ENCODE measurements at places on chromosomes 5 and 9. TPM values are rescaled to one million over a fixed set of nuclear protein-coding genes. Genes with fewer than 3 reads are reported as not detected.

DNA sequence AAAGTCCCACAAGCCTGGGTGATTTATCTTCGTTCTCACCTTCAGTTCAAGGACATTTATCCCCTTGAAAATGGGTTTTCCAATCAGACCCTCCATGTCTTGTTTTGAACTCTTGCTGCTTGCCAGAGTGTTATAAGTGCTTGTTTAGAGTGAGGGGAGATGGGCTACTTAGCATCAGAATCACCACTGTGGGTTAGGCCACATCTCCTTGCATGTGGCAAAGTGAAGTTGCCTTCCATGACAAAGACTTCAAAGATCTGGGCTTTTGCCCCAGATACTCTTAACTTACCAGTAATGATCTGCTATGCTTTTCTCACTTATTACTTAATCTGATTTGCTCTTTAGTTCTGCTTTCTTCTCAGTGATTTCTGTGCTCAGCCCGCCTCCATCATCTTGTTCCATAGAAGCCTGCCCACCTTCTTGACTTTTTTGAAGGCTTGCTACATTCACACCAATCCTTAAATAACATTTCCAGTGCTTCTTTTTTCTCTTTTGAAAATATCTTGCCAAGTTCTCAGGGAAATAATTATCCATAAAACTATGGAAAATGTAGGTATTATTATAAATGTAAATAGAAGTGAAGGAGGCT, 39.0 kb downstream of the GPR21 start:
- DNase-seq = no peak

ZNF79 gene
- 10.1 TPM for total RNA-seq

ELAVL2 gene
- 0.32 TPM for total RNA-seq

GRCh38 chr5:18744441-18744840, 1110.2 kb downstream of the TAF11L14 start:
- DNase-seq = no peak

GRCh38 chr5:55973296-55973695, 21.5 kb downstream of the IL6ST start:
- no peak for DNase-seq

DNA sequence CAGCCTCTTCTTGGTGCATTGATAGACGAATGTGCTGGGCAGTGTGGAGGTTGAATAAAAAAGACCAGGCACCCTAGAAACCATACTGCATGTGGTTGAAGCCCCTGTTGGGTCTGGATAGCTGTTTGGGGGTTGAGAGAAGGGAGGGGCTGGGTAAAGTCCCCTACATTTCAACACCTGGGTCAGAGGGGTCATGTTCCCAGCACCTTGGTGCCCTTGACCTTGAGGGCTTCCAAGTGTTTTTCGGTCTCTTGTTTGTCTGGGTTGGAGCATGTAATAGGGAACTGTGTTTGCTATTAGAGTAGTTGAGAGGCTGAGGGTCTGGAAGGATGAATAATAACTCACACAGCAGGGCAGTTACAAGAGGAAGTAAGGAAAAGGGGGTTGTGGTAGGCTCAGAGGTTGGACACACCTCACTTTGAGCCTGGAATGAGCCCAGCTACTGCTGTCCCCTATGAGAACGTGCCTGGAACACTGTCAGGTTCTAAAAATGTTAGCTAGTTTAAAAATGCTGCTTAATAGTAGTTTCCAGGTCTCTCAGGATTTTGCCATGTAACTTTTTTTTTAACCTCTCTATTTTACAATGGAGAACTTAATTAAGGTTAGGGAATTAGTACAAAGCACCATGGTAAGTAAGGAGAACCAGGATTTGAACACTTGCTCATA, 155.2 kb upstream of the SPRY4 start:
- DNase-seq = no peak

- DNase-seq = no peak
Measured at GRCh38 chr5:170262061-170263045, 29.6 kb downstream of the C5orf58 start.

- DNase-seq = no peak
Measured at GRCh38 chr5:179167871-179168451, 107.8 kb downstream of the ZNF354C start.

DNA sequence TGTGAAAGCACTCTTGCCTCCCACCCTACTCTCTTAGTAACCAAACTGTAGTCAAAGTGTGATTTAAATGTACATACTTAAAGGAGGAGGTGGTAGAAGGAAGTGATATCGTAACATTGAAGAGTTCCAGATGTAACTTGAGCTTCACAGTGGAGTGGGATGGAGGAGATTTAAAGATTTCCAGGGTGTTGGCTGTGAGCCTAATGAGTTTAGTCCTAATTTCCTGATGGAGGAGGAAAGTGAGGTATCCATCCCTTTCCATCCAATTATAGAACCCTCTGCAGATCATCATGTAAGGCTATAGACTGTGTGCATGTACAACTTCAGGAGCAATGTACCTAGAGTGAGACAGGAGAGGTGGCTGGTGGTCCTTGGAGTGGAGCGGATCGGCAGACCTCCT, 1163.9 kb upstream of the SEMA6A start:
- no peak for DNase-seq

- DNase-seq = no peak
Measured at GRCh38 chr9:97703437-97704344, 6.6 kb upstream of the XPA start.

DNA sequence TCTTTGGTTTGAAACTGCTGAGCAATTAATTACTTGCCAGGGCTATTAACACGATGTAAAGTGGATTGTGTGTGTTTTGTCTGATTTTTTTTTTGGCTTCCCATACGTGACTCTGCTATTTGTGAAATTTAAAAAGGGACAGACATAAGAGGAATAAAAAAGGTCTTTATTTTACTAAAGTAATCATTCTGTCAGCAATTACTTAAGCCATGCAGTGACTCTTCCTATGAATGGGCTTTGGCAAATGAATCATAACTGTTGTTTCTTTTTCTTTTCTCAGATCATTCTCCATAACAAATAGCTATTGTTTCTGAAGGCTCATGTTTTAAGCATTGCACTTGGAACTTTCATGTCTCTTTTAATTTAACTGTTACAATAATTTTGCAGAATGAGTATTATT, 461.3 kb upstream of the RORB start:
- no peak for DNase-seq

DNA sequence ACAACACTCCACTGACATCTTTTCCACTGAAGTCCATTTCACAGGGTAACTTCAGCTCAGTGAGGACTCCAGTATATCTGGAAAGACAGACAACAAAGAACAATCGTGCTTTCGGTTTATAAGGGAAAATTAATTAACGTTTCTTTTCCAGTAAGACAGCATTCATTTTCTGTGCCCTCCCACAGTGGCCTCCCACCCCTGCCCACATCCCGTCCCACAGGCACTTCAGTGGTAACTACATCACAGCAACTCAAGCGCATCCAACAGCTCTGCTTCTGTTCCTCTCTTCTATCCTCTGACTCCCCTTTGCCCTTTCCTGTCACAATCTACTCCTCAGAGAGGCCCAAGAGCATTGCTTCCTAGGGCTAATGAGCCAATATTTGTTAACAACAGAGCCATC, 40.3 kb downstream of the GLDC start:
- no peak for DNase-seq

- DNase-seq = peak; percentile 59
Measured at GRCh38 chr9:133715295-133715865, 22.8 kb downstream of the SARDH start.

DNA sequence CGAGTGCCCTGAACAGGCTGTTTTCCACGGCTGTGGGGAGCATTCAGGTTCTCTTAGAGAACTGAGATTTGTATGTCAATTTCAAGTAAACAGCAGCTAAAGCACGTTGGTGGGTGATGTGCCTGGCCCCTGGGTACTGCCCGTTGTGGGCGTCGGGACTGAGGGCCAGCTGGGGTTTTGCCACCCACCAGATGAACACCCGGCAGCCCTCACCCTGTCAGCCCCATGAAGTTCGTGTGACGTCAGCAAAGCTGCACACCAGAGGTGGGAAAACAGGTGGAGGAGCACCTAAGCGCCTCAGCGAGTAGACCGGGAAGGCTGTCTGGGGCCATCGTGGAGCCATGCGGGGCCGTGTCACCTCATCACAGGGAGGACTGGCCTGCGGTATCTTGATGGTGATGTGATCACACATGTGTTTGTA, 9.2 kb downstream of the CEP72 start:
- DNase-seq = no peak

GRCh38 chr5:126052120-126052519, 371.1 kb upstream of the GRAMD2B start:
- no peak for DNase-seq

DNA sequence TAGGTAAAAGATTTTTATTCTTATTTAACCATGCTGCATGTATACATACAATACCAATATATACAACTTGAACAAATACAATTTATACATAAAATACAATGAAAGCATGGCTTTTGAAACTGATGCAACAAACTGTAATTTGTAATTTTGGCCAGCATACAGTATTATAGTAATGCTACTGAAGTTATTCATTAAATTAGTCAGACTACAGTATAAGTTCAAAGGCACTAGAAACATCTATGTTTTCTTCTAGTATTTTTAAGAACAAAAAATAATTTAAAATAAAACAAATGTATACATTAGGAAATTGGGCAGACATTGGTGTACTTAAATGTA, 18.8 kb downstream of the IL4 start:
- no peak for DNase-seq

- no peak for DNase-seq
Measured at GRCh38 chr5:91127456-91128081, 255.5 kb downstream of the ARRDC3 start.

DNA sequence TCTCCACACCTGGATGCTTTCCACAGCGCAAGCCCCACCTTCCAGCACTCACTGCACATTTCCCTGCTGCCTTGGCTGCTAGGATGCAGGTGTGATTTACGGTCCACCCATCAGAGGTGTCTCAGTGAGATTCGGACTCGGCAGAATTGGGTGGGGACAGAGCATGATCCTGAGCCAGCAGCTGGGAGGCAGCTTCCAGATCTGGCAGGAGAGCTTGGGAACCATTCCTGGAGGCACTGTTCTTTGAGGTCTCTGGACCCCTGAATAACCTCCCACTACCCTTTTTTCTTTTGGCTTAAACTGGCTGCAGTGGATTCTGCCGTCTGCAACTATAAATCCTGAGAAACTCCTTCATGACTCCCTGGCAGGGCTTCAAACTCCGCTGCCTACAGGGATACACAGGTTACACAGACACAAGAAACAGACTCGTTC, 99.6 kb upstream of the PHYKPL start:
- peak; percentile 26 for DNase-seq

GRCh38 chr5:1792842-1793266, 6.8 kb downstream of the MRPL36 start:
- no peak for DNase-seq

DNA sequence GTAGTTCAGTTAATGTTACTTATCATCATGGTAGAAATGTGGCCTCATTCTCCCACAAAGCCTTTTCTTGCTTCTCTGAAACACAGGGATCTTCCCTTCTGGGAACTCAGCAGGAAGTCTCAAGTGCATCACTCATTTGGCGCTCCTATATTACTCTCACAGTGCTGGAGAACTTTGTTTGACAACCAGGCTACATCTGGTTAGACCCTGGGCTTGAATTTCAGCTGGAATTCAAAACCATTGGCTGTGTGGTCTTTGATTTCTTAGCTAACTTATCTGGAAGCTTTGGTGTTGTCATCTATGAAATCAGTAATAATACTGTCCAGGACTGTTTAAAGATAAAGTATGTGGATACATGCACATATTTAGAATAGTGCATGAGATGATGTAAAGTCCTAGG, 1777.1 kb downstream of the MAT2B start:
- no peak for DNase-seq

ITK gene
- total RNA-seq = 1.0 TPM

- DNase-seq = no peak
Measured at GRCh38 chr5:149749481-149750365, 19.6 kb downstream of the PPARGC1B start.

DNA sequence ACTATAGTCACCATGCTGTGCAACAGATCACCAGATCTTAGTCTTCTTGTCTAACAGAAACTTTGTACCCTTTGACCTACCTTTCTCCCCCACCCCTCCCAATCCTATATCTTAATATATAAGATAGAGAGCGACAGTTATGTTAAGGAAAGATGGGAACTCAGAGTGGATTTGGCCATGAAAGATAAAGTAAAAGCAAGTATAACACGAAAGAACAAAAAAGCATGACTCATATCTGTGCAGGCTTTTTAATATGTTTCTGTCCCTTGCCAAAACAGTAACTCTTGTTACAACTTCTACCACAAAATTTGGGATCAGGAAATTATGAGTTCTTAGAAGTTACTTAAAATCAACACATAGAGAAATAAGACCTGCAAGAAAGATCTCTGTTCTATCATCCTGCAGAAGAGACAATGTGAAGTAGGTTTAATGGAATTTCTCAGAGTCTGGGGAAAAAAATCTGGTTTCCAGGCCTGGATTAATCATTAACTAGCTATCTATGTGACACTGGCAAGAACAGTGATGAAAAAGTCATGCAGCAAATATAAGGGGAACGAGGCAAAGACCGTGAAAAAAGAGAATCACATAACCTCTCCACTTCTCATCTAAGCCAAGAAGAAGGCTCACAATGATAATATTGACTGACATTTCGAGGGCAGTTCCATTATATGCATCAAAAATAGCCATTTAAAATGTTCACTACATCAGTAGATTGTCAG, 18.6 kb downstream of the BAAT start:
- no peak for DNase-seq

TMEM232 gene
- 0.38 TPM for total RNA-seq

MLLT3 gene
- total RNA-seq = 3.3 TPM

NDUFA8 gene
- total RNA-seq = 107 TPM

- DNase-seq = no peak
Measured at GRCh38 chr9:120528829-120529228, 51.1 kb downstream of the CDK5RAP2 start.

Data from psoas muscle (tissue), 8 donors.